ENCODE measurements at places on chromosomes 2 and 18. TPM values are rescaled to one million over a fixed set of nuclear protein-coding genes. Genes with fewer than 3 reads are reported as not detected.

DNA sequence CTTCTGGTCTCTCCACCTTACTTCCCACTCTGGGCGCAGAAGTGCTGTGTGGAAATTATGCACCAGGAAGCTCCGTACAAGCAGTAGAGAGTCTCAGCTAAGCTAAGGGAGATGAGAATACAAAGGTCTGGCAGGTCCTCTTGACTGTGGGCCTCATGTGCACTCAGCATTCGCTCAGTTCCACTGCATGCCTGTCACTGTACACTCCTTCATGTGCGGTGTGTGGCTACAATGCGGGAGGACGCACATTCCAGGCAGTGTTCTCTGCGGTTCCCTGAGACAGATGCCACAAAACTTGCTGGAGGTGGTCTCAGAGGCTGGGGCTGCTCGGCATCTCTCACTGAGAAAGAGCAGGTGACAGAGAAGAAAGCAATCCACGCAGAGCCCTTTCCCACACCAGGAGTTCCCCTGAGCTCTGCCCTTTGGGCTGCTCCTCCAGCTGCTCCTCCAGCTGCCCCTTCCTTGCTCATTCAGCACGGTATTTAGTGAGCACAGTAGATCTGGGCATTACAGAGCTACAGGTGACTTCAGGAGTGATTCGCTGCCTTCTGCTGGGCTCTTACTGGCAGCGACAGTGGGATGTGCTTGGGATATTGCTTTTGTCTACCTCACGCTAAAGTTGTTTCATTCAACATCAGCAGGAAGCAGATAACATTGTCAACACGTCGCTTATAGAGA, 176.6 kb downstream of the SH3RF3 start:
- no peak for DNase-seq
- H3K36me3 ChIP-seq, result no peaks in the 10 kb centered on the region
- no peaks in the 10 kb centered on the region for H3K27me3 ChIP-seq

- DNase-seq, result no peak
- H3K36me3 ChIP-seq, result no peaks in the 10 kb centered on the region
- H3K4me3 ChIP-seq, result no peak overlapping the region
- H3K27me3 ChIP-seq, result no peaks in the 10 kb centered on the region
- H3K27ac ChIP-seq, result no peak overlapping the region
Measured at GRCh38 chr2:71704688-71705087, 251.3 kb downstream of the DYSF start.

DNA sequence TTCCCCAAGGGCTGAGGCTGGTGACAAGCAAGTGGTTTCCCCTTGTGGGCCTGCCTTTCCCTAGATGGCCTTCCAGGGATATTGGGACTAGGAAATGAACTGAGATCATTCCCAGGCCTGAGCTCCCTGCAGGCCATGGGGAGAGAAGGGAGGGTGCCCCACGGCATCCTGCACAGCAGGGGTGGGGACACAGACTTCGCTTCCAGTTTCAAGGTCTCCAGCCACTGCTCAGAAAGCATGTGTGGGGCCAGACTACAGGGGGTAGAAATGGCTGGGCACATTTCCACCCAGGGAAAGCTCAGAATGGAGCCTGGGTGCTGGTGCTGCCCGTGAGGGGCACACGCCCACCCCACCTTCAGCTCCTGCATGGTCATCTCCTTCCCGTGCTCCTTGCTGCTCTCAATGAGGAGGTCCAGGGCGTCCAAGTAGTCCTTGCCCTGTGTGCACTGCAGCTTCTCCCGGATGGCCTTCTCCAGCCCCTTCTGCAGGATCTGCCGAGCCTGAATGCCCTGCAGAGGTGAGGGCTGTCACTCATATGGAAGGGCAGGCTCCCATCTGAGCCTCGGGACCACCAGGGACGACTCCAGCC, 13.2 kb downstream of the CYP26B1 start:
- DNase-seq, result no peak
- H3K36me3 ChIP-seq, result no peaks in the 10 kb centered on the region
- H3K4me1 ChIP-seq, result no peaks in the 10 kb centered on the region
- H3K4me3 ChIP-seq, result no peak overlapping the region
- no peak overlapping the region for H3K27ac ChIP-seq

GRCh38 chr2:5530011-5530696, 162.0 kb upstream of the SOX11 start:
- no peak overlapping the region for H3K27ac ChIP-seq
- no peak for DNase-seq
- no peaks in the 10 kb centered on the region for H3K4me1 ChIP-seq
- no peak overlapping the region for H3K4me3 ChIP-seq
- H3K36me3 ChIP-seq, result no peaks in the 10 kb centered on the region

DNA sequence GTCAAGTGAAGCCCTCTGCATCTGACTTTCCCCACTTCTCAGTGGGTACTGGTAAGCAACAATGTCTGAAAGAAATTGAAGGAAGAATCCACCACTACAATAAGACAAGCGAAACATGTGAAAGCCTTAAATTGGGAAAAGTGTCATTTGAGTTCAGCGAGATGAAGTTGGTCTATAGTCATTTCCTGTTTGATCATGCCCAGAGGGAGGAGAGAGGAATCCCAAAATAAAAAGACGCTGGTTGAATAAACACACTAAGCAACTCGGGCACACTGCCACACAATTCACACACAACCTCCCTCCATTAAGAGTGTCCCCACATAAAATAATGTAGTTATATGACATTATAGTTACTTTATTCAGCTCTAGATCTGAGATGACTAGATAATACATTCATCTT, 166.1 kb downstream of the CBLN2 start:
- no peaks in the 10 kb centered on the region for H3K27me3 ChIP-seq
- H3K4me3 ChIP-seq, result no peak overlapping the region
- H3K4me1 ChIP-seq, result no peaks in the 10 kb centered on the region

DNA sequence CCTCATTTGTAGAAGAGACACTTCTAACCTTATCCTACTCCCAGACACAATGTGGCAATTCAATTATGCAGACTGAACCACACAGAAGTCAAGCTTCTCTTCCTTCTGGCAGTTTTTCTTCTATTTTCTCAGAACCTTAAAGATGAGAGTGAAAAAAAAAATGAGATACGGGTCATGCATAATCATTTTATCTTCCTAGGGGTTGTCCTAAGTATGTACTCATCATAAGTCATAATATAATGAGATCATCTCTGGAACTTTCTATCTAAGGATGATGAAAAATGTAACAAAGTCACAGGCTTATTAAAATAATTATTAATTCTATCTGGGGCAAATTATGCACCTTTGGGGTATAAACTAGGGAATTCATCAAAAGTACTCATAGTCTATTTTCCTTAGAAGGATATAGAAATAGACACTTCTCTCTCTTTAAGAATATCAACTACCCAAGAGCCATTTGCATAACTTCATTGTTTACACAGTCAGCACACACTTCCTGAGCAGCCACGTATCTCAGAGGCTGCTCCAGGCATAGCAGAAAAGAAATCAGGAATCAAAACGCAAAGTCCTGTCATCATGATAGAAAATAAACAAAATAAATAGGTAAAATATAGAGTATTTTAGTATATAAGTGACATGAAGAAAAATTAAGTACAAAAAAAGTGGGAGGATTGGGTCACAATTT, 345.9 kb upstream of the SPHKAP start:
- H3K36me3 ChIP-seq, result no peaks in the 10 kb centered on the region
- H3K4me1 ChIP-seq, result no peaks in the 10 kb centered on the region
- no peak overlapping the region for H3K27ac ChIP-seq
- H3K4me3 ChIP-seq, result no peak overlapping the region
- DNase-seq, result no peak
- H3K27me3 ChIP-seq, result no peaks in the 10 kb centered on the region

DNA sequence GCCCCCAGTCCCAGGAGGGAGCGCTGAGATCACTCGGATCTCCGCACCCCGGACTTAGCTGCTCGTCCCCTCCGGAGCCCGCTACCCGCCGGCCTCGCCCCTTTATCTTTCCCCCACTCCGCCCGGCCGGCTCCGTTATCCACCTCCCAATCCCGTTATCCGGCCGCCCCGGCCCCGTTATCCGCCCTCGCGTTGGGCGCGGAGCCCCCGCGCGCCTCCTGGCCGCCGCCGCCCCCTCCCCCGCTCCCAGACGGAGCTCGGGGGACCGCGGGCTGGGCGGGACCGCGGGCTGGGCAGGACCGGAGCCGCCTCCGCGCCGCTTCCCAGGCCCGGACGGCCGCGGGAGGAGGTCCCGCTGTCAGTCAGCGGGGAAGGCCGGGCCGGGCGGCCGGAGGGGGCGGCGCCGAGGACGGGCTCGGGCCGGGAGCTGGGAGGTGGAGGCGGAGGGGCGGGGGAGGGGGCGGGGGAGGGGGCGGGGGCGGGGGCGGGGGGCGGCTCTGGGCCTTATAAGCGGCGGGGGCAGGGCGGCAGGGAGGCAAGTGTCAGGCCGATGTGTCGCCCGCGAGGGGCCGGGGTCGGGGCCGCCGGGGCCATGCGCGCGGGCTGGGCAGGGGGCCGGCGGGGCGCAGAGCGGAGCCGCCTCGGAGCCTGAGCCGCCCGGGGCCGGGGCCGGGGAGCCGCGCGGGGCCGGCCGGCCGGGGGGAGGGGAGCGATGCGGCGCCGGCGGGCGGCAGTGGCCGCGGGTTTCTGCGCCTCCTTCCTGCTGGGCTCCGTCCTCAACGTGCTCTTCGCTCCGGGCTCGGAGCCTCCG, at the start of gene PKDCC:
TSS of gene PKDCC (plus strand) at position 534 of the 811 bp plus-strand sequence. CDS start at position 713, 179 bp downstream.
- H3K27ac ChIP-seq, result no peak within 1 kb of the TSS
- DNase-seq, result no peak
- peaks cover 6% of the 10 kb centered on the region for H3K4me1 ChIP-seq
- H3K36me3 ChIP-seq, result no peaks in the 10 kb centered on the region
- H3K4me3 ChIP-seq, result peak within 1 kb of the TSS; percentile 44

DNA sequence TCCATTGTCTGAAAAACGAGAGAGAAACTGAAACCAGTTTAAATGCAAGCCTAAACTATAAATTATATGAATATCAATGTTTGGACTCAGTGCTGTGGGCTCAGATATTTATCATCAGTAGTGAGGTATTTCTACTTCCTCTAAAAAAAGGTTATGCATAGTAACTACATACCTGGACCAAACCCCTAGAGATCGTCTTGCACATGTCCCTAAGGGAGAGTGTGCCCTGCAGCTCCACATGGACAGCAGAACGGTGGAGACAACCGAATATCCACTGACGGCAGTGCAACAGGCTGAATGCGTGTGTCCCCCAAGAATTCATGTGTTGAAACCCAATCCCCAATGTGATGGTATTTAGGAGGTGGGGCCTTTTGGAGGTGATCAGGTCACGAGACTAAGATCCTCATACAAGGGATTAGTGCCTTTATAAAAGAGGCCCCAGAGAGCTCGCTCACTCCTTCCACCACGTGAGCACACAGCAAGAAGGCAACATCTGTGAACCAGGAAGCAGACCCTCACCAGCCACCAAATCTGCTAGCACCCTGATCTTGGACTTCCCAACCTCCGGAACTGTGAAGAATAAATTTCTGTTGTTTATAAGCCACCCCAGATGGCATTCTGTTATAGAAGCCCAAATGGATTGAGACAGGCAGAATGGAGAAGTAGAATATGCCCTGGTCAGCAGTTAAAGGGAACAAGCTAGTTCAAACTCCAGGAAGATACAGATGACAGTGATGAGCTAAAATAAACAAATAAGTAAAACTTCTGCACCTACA, 208.4 kb downstream of the ANAPC1 start:
- H3K4me1 ChIP-seq, result peaks cover 3% of the 10 kb centered on the region
- H3K36me3 ChIP-seq, result no peaks in the 10 kb centered on the region
- H3K27ac ChIP-seq, result no peak overlapping the region
- peaks cover 6% of the 10 kb centered on the region for H3K27me3 ChIP-seq
- no peak for DNase-seq

- DNase-seq, result no peak
- no peak overlapping the region for H3K4me3 ChIP-seq
Measured at GRCh38 chr2:121052521-121052920, 232.5 kb downstream of the TFCP2L1 start.

DNA sequence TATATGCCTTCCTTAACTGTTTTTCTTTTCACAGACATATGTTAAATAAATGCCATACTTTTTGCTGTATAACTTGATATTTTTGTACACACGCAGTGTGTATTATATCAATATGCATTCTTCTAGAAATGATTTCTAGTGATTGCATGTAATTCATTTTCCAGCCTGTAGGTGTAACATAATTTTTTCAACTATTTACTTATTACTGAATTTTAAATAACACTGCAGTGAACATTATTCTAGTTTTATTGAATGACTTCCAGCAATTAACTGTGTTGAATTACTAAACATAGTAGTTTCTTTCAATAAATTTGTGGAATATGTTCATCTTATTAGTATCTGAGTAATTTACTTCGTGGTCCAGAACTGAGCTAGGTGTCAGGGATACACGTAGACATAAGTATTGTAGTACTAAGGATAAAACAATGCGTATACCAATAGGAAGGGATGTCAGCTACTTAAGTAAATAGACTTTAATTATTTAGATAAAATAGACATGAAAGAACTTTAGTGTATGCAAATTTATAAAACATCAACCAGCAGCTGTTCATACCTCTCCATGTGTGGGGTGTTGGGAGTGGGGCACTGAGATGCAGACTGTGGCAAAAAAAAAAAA, 28.0 kb downstream of the TANC1 start:
- no peaks in the 10 kb centered on the region for H3K27me3 ChIP-seq
- H3K36me3 ChIP-seq, result no peaks in the 10 kb centered on the region
- no peak overlapping the region for H3K27ac ChIP-seq
- H3K4me3 ChIP-seq, result no peak overlapping the region
- DNase-seq, result no peak

DNA sequence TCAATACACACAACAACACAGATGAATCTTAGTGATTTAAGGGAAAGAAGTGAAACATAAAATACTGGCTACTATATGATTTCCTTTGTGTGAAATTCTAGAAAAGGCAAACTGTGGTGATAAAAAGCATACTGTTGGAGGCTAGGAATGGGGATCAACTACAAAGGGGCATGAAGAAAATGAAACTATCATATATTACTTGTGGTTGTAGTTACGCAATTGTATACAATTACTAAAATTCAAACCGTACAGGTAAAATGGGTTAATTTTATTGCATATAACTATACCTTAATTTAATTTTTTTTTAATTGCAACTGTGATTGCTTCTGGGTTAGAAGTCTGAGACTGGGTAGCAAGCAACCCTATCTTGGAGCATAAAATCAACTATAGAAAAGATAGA, 41.7 kb upstream of the ABI2 start:
- no peak for DNase-seq
- no peaks in the 10 kb centered on the region for H3K4me1 ChIP-seq
- no peak overlapping the region for H3K4me3 ChIP-seq

DNA sequence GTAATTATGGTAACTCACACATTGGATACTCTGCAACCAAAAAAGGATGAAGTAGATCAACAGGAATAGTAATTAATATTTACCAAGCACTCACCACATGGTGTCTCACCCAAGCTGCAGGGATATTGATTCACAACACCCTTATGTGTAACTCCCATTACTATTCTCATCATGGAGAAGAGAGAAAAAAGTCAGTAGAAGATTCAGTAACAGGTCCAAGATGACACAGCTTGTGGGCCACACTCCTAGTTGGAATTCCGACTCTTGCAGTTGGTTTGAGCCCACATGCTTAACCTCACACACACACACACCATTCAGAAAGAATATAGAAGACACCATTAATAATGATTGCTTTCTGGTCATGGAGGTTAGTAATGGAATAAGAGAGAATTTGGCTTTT, 1.7 kb upstream of the MLPH start:
- no peaks in the 10 kb centered on the region for H3K4me1 ChIP-seq
- no peak overlapping the region for H3K27ac ChIP-seq
- no peaks in the 10 kb centered on the region for H3K36me3 ChIP-seq
- no peak overlapping the region for H3K4me3 ChIP-seq
- no peak for DNase-seq
- peaks cover 46% of the 10 kb centered on the region for H3K27me3 ChIP-seq

Gene PROC
- total RNA-seq, result not detected

Gene APCDD1
- total RNA-seq, result not detected

Gene TMEFF2
- total RNA-seq, result not detected

Gene RIT2
- not detected for total RNA-seq

Gene ABCG8
- not detected for total RNA-seq

Gene TTC27
- total RNA-seq, result 30.1 TPM

Gene LONRF2
- total RNA-seq, result 0.20 TPM

Gene COPS9
- total RNA-seq, result 107 TPM

Gene FOXD4L1
- total RNA-seq, result 0.23 TPM

Gene YIPF4
- total RNA-seq, result 40.5 TPM

Measured in activated CD8-positive, alpha-beta T cell treated with anti-CD3 and anti-CD28 coated beads for 36 hours (primary cell).